GM13976 (cell line): ENCODE measurements at places on chromosomes 4 and X.
A peak's percentile ranks its signal among the peaks of the same experiment; 100 is the strongest.

GRCh38 chr4:109406337-109406931 lies 27.2 kb upstream of the SEC24B start:
- DNase-seq, result peak; percentile 50

- DNase-seq, result no peak
Measured at GRCh38 chr4:114349543-114350175, 248.9 kb upstream of the UGT8 start.

- no peak for DNase-seq
Measured at GRCh38 chrX:9997041-9997440, 29.9 kb downstream of the CLDN34 start.

- DNase-seq, result no peak
Measured at GRCh38 chr4:105461221-105461620, 12.6 kb downstream of the PPA2 start.

GRCh38 chr4:52945326-52945898 lies 83.3 kb downstream of the RASL11B start:
- no peak for DNase-seq

DNA sequence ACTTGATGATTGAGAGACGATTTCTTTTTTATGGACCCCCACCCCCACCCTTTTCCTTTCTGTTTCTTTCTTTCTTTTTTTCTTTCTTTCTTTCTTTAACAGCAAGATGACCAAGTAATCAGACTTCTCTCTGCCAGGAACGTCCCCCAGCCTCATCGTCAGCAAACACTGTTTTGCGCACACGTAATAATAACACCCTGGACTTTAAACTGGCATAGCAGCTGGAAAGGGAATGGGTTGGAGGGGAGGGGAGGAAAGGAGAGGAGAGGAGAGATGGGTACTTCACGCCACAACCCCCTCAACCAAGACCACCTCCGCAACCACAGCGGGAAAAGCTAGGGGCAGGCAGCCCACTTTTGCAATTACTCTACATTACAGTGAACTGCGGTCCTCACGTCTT lies 1.1 kb downstream of the GABRA2 start:
- DNase-seq, result no peak

- no peak for DNase-seq
Measured at GRCh38 chr4:61320631-61321030, 120.5 kb downstream of the ADGRL3 start.

DNA sequence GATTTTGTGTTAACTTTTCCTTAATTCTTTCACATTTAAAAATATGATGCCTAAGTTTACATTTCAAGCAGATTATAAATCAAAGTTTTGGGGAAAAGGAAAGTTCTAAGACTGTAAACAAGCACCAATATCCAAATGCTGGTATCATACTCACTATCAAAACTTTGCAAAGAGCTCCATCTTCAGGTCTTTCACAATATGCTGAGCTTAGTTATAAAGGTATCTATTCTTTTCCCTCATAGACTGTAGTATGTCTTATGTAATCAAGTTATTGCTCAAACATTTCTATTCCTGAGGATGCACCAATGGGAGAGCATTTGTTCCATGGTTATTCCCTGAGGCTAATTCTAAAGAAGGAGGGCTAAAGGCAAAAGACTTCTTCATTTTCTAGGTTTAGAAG lies 207.9 kb upstream of the FAM241A start:
- peak; percentile 17 for DNase-seq

DNA sequence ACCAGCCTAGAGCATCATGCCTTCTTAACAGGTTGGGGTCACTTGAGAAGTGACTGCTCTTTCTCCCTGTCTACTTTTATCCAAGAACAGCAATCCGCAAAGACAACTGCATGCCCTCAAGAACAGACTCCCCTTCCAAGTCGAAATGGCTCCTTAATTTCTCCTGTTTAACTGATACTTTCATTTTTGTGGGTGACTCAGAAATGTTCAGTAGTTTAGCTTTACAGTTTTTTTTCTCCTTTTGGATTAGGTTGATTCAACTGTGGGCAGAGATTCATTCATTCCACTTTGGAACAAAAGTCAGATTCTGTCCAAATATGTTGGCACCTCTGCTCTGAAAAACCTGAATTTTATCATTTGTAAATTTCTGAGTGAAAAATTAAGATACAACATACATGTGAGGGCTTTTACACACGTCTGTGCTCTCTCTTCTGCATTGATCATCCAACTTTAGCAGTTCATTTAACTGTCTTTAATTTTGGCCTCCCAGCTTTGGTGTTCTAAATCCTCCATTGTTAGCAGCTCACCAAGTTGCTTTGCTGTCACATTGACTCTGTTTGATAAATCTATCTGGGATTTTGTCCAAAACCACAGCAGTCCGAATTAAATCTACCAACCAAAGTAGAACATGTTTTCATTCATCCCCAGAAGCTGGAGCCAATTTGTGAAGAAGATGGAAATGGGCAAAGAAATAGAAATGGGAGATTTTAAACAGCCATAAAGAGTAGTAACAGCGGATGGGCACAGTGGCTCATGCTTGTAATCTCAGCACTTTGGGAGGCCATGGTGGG lies 50.0 kb downstream of the HOPX start:
- DNase-seq, result no peak

- DNase-seq, result no peak
Measured at GRCh38 chr4:77021614-77022089, 54.1 kb downstream of the CCNI start.

DNA sequence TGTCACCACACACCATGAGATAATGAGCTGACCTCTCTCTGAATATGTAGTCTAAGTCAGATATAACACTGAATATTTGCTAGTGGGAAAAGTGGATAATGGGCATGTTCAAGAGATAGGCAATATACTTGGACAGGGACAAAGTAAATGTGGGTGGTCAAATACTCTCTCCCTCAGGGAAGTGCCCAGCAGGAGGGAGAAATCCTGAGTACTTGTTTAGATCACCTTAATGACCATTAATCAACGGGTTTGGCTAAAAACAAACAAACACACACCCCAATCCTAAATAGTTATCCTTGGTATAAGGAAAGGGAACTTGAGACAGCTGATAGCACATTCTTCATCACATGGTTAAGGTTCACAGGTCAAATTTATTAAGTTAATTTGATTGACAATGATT lies 933.5 kb downstream of the C4orf33 start:
- no peak for DNase-seq

DNA sequence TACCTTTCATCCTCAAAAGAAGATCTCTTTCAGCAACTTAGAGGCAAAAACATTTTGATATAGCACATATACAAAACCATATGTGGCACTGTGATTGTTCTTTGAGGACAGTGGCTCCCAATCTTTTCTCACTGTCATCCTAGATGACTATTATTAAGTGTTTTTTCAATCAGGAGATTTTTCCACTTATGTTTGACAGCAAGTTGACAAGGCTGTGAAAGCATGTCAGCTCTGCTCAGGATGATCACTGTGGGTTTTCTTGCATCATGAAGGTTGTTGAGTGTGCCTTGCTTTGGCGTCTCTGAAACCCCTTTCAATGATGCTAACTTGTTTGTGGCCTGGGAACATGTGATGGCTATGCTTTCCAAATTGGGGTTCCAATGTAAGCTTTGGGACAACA lies 20.2 kb upstream of the NSUN7 start:
- DNase-seq, result no peak

GRCh38 chrX:119687661-119688413 lies 5.1 kb downstream of the SEPTIN6 start:
- DNase-seq, result no peak

GRCh38 chr4:156377036-156377710 lies 423.5 kb upstream of the CTSO start:
- no peak for DNase-seq

GRCh38 chr4:173253561-173253960 lies 80.6 kb downstream of the HMGB2 start:
- no peak for DNase-seq

DNA sequence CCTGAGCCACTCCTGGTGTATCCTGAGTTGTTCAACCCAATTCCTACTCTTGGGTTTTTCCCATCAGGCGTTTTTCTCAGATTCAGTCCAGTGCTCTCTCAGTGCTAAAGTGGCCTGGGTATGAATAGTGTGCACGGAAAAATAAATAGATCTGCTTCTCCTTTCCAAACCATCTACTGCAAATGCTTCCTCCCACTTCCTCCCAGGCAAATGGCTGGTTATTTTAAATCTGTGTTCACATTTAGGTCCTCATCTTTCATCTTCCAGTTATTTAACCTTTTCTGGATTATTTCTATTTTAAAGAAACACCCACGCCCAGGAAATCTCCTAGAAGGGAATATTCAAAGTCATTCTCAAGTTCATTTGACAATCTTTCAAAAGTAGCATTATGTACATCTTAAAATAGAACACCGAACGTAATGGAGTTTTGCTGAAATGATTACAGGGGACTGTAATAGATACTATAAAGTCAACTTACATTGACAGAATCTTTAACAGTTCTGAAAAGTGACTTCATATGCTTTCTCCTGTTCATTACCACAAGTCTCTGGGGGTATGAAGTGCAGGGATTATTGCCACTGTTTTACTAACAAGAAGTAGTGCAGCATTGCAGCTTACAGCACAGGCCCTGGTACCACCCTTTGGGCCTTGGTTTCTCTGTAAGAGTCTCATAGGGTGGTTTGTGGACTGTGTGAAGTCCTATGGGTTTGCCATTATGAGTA lies 66.3 kb downstream of the MED28 start:
- DNase-seq, result no peak

- DNase-seq, result no peak
Measured at GRCh38 chrX:118347736-118348135, 1.8 kb downstream of the WDR44 start.

DNA sequence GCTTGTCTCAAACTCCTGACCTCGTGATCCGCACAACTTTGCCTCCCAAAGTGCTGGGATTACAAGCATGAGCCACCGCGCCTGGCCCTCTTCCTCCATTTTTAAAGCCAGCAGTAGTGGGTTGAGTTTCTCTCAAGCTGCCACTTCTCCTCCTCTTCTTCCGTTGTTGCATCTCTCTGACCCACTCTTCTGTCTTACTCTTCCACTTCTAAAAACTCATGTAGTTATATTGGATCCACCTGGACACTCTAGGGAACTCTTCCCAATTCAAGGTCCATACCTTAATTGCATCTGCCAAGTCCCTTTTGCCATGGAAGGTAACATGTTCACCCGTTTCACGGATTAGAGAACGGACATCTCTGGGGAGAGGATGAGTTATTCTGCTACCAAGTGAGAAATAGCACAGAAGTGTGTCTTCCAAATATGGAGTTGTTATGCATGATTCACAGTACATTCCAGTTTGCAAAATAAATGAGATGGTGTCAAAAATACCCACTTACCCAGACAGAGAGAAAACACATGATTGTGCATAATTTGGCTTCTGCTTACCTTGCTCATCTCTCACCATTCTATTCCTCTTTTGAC lies 51.8 kb downstream of the GBA3 start:
- DNase-seq, result no peak

DNA sequence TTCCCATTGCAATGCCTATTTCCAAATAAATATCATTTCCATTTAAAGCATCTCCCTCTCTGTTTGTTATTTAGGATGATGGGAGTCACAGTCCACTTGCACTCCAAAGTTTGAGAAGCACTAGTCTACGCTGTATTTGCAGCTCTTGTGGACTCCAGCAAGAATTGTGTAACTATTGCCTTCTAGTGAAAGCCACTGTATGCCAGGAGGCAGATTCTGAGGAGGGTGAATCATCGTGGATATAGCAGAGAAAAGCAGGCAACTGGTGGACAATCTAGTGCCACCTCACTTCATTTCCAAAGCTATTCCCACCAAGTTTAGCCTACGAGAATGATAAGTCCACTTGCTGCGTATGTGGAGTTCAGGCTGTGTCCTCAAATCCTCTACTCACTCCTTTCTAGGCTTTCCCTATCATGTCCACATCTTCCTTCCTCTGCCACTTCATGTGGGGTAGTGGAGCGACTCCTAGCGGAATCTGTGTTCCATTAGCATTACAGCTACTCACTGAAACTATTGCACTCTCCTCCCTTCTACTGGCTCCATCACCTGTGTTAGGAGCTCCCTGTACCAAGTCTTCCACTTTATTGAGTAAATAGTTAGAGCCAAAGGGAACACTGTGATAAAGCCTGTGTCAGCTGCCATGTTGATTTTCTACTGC lies 501.8 kb upstream of the GALNT7 start:
- no peak for DNase-seq

- peak; percentile 3 for DNase-seq
Measured at GRCh38 chrX:26918631-26919030, 544.5 kb downstream of the PPP4R3C start.

DNA sequence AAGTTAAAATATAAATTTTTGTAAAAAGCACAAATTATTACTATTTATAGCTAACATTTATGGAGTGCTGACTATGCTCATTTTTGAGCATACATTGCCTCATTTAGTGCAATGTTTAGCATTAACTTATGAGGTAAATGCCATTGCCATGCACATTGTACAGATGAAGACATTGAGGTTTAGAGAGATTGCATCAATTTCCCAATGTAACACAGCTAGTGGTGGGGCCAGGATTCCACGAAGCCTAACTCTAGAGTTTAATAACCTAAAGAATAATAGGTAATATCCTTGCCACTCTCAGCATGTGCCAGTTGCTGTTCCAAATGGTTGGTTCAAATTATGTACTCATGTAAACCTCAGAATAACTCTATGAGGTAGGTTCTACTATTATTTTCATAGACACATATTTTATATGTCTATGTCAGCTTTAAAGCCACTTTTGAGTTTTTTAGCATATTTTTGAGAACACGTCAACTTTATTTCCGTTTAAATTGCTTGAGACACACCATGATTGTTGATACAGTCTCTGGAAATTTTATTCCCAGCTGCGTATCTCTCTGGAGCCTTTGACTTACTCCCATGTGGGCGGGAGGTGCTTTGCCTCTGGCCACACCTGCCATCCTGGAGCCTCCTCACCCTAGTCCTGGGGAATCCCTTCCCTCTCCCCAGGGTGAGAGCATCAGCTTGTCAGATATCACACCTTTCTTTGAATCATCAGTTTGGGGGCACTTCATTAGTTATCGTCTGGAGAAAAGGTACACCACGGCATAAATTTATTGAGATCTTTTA lies 10.8 kb upstream of the ADH1A start:
- DNase-seq, result no peak

DNA sequence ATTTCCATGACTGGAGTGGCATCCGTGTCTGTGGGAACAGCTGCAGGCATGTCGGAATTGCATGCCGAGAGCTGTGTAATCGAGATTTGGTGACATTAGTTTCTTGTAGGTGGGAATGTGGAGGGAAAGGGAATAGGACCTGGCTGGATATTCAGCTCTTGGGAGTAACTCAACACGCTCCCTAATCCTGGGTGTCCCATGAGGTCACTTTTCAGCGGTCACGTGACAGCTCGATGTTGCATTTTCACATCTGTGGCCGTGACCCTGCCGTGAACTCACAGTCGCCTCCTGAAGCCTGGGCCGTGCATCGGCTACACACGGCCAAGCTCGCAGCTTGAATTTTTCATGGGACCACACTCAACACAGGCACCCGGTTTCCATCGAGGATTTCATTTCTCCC lies 25.8 kb upstream of the PSAPL1 start:
- no peak for DNase-seq
